ENCODE measurements at places on chromosomes 5 and 9. TPM values are rescaled to one million over a fixed set of nuclear protein-coding genes. Genes with fewer than 3 reads are reported as not detected.
A peak's percentile ranks its signal among the peaks of the same experiment; 100 is the strongest.

GRCh38 chr9:100324594-100325200, 28.0 kb downstream of the TEX10 start:
- H3K4me3 ChIP-seq, result no peak overlapping the region
- H3K4me1 ChIP-seq, result no peaks in the 10 kb centered on the region
- H3K36me3 ChIP-seq, result peaks cover 25% of the 10 kb centered on the region
- DNase-seq, result no peak
- H3K27ac ChIP-seq, result no peak overlapping the region
- H3K27me3 ChIP-seq, result no peaks in the 10 kb centered on the region

- H3K4me1 ChIP-seq, result no peaks in the 10 kb centered on the region
- no peaks in the 10 kb centered on the region for H3K27me3 ChIP-seq
- no peaks in the 10 kb centered on the region for H3K36me3 ChIP-seq
- H3K4me3 ChIP-seq, result no peak overlapping the region
Measured at GRCh38 chr5:16131878-16132277, 47.7 kb downstream of the MARCHF11 start.

GRCh38 chr5:67814569-67815311, 400.8 kb upstream of the PIK3R1 start:
- no peak overlapping the region for H3K4me3 ChIP-seq
- H3K4me1 ChIP-seq, result peaks cover 28% of the 10 kb centered on the region
- peak overlapping the region; percentile 56 for H3K27ac ChIP-seq
- DNase-seq, result no peak

DNA sequence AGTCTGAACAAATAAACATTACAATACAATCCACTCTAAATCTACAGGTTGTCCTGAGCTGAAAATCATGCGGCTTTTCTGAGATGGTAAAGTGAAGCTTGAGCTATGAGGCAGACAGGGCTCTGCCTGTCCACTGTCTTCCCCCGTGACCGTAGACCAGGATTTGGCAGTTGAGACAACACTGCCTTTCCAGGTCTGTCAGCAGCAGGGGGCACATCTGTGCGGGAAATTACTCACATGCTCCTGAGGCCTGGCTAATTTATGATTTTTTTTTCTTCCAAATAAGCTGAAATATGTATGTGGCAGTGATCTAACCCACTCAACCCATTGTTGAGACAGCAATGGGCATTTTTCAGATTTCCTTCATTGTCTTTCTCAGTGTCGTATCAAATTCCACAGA, 307.9 kb downstream of the FBXL7 start:
- H3K4me3 ChIP-seq, result no peak overlapping the region
- H3K36me3 ChIP-seq, result no peaks in the 10 kb centered on the region
- H3K4me1 ChIP-seq, result peaks cover 13% of the 10 kb centered on the region
- H3K27ac ChIP-seq, result no peak overlapping the region
- DNase-seq, result no peak

DNA sequence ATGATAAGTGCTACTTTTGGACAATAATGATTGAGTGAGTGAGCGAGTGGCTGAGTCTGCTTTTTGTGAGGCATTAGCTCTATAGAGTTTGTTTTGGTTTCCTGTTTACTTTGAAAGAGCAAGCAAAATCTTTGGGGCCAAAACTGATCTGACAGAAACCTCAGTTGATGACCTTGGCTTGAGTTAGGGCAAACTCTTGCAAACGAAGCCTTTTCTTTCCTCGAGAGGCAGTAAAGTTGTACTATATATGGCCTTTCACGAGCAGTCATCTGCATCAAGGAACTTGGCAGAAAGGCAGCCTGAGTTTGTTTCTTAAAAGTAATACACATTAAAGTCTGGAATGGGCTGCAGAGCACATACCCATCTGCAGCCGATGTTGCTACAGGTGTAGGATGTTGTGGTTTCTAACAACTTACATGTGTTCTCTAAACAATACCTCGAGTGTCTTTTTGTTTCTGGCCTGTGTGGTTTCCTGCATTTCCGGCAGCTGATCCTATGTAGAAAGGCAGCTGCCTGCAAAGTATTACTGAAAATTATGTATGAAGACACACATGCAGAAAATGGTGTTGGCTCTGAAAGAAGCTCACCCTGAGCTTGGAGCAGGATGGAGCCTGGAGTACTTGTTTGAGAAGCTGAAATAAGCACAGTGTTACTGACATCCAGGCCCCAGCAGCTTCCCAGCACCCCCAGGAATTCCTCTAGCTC, 60.8 kb downstream of the FOXD1 start:
- H3K4me3 ChIP-seq, result no peak overlapping the region
- no peaks in the 10 kb centered on the region for H3K36me3 ChIP-seq
- no peak overlapping the region for H3K27ac ChIP-seq
- peaks cover 3% of the 10 kb centered on the region for H3K27me3 ChIP-seq
- no peak for DNase-seq

DNA sequence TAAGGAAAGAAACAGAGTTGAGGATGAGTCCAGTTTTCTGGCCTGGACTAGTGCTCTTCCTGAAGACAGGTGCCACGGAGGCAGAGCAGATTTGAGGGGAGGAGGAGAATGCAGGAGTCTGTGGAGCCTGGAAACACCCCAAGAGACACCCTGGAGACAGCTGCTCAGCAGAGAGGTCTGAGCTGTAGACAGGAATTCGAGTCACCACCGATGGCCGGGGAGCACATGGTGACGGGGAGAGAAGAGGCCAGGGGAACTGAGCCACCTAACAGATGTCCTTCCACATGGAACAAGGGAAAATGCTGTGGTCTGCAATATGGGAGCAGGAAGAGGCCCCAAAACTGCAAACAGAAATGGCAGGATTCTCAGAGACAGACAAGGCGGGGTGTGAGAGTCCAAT, 22.9 kb downstream of the CPLX2 start:
- no peaks in the 10 kb centered on the region for H3K4me1 ChIP-seq
- no peak overlapping the region for H3K27ac ChIP-seq
- H3K4me3 ChIP-seq, result no peak overlapping the region
- H3K36me3 ChIP-seq, result no peaks in the 10 kb centered on the region
- no peaks in the 10 kb centered on the region for H3K27me3 ChIP-seq

- no peaks in the 10 kb centered on the region for H3K27me3 ChIP-seq
- no peak for DNase-seq
Measured at GRCh38 chr5:1031306-1031959, 22.8 kb downstream of the NKD2 start.

GRCh38 chr5:127645300-127645726, 3.6 kb upstream of the CTXN3 start:
- no peak overlapping the region for H3K27ac ChIP-seq
- H3K4me3 ChIP-seq, result no peak overlapping the region
- DNase-seq, result no peak
- peaks cover 1% of the 10 kb centered on the region for H3K4me1 ChIP-seq
- H3K27me3 ChIP-seq, result no peaks in the 10 kb centered on the region

GRCh38 chr9:111582888-111583287, 16.6 kb downstream of the PTGR1 start:
- no peak overlapping the region for H3K4me3 ChIP-seq
- H3K36me3 ChIP-seq, result no peaks in the 10 kb centered on the region
- H3K27me3 ChIP-seq, result no peaks in the 10 kb centered on the region
- H3K4me1 ChIP-seq, result no peaks in the 10 kb centered on the region

GRCh38 chr9:92616655-92617111, 53.2 kb downstream of the IPPK start:
- DNase-seq, result peak; percentile 34
- peaks cover 70% of the 10 kb centered on the region for H3K4me1 ChIP-seq
- H3K4me3 ChIP-seq, result no peak overlapping the region
- H3K27me3 ChIP-seq, result no peaks in the 10 kb centered on the region

DNA sequence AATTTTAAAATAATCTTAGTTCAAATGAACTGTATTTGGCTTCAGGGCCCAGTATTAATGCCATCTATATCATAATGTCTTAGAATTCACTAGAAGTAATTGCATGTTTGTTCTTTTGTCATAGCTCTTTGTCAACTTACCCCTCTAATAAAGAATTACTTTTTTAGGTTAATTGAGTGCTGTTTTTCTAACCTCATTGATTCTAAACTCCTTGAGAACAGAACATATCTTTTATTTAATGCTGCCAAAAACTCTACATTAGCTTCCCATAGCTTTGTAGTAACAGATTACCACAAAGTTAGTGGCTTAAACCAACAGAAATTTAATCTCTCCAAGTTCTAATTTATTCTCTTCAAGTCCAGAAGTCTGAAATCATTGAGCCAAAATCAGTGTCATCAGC, 242.4 kb downstream of the LURAP1L start:
- no peaks in the 10 kb centered on the region for H3K27me3 ChIP-seq
- H3K27ac ChIP-seq, result no peak overlapping the region

GRCh38 chr9:30534455-30534854, 1850.0 kb upstream of the ACO1 start:
- no peak overlapping the region for H3K4me3 ChIP-seq
- no peaks in the 10 kb centered on the region for H3K27me3 ChIP-seq
- H3K27ac ChIP-seq, result no peak overlapping the region
- no peaks in the 10 kb centered on the region for H3K4me1 ChIP-seq
- no peak for DNase-seq

DNA sequence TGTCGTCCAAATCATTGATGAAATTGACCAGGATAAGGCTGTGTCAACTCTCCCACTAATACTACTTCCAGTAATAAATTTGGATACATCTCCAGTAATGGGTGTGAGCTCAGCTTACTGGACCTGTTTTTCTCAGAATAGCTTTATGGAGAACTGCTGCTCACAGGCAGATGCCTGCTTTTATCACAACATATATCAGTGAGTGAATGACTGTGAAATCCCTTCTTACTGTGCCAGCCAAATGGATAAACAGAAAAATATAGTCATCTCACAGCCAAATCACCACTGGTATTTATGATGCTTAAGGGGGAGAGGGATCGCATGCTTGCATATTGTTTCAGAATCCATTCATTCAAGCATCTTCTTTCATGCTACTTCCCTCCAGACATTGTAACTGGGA, 148.4 kb upstream of the PAPPA start:
- no peak for DNase-seq
- no peaks in the 10 kb centered on the region for H3K4me1 ChIP-seq
- H3K27me3 ChIP-seq, result no peaks in the 10 kb centered on the region
- no peak overlapping the region for H3K4me3 ChIP-seq
- H3K36me3 ChIP-seq, result no peaks in the 10 kb centered on the region

DNA sequence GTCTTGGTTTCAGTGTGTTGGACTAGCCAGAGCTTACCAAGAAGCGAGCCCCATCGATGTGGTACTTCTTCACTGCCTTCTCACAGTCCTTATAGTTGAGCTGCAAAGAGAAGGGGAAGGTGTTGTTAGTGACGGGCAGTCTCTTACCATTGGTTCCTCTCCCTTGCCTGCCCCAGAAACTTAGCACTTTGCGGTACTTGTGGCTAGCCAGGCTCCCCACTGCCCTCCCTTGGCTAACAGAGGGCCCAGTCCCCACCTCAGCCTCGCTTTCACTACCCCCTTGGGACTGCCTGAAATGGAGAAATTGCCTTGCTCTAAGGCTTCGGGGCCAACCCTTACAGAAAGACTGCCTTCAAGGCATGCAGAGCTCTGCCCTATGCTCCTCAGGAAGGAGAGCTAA, 4.3 kb downstream of the LCP2 start:
- H3K27ac ChIP-seq, result no peak overlapping the region
- H3K4me3 ChIP-seq, result no peak overlapping the region
- H3K36me3 ChIP-seq, result no peaks in the 10 kb centered on the region
- no peaks in the 10 kb centered on the region for H3K27me3 ChIP-seq

DNA sequence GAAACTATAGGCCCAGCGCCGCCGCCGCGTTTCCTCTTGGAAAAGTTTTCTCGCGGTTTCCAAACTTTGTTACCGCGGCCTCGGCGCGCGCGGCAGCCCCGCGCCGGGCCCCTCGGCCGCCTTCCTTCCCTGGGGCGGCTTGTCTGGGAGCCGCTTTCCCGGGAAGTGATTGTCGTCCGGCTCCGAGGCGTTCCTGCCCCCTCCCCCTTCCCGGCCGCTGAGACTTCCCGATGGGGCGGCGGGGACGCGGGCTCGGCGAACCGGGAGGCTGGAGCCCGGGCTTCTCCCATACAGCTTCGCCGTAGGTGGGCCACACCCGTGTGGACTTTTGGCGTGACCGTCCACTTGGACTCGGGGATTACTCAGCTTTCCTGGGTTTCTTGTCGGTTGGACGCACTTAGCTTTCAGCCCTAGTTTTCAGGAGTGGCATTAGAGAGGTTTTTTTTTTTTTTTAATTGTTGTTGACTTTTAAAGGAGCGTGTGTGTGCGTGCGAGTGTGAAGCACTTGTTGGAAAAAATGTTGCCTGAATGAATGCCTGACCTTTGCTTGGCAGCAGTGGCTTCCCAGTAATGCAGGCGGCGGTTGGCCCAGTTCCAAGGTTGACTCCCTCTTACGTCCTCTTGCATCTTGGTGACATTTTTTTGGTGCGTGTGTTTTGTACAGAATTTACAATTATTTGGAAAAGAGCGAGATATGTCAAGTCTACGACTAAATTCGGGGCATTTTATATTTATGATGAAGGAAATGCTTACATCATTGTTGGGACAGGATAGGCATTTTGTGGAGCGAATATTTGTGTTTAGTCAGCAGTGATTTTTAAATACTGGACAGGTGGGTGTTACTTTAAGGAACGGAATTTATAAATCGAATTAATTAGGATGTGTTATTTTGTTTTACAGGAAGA, 821 bp downstream of the CTNNA1 start:
- H3K4me3 ChIP-seq, result peak overlapping the region; percentile 92
- peaks cover 12% of the 10 kb centered on the region for H3K36me3 ChIP-seq

DNA sequence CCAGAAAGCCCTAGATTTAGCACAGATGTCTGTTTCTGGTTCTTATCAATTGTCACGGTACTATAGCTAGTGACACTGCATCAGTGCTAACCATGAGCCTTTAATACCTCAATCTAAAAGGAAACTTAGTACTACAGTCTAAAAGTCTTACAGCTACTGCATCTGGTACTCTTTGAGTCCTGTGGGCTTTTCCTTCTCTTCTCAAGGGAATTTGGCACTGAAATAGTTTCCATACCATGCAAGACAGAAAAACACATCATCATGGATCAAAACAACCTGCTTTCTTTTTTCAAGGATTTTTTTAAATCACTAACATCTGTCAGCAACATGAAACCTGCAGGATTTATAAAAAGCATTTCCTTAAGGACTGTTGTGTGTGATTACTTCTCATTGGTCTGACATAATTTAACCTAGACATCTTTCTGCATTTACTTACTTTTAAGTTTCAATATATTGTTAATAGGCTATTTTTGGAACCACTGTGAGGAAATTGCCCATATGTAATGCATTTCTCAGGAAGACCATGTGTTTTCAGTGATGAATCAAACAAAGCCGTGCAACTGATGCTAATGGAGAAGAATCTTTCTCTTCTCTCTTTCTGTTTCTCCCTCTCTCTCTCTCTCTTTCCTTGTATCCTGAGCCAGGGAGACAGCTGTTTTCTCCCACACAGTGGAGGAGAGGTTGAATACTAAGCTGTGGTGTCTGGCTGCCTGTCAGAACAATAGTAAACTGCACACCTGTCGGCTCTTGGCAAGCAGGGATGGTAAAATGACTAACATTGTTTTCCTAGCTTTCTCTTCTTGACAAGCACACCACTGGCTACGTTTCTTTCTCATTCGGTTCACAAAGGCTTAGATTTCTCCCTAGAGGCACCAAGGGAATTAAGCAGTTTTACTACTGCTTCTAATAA, 273.4 kb downstream of the CSNK1G3 start:
- no peaks in the 10 kb centered on the region for H3K27me3 ChIP-seq
- no peak for DNase-seq
- H3K4me1 ChIP-seq, result peaks cover 22% of the 10 kb centered on the region
- H3K36me3 ChIP-seq, result no peaks in the 10 kb centered on the region
- H3K27ac ChIP-seq, result no peak overlapping the region

- H3K4me3 ChIP-seq, result no peak overlapping the region
- H3K4me1 ChIP-seq, result no peaks in the 10 kb centered on the region
- no peak for DNase-seq
- no peak overlapping the region for H3K27ac ChIP-seq
- no peaks in the 10 kb centered on the region for H3K36me3 ChIP-seq
Measured at GRCh38 chr9:125075997-125076396, 67.3 kb downstream of the SCAI start.

- H3K36me3 ChIP-seq, result peaks cover 8% of the 10 kb centered on the region
- H3K4me3 ChIP-seq, result no peak overlapping the region
- peaks cover 71% of the 10 kb centered on the region for H3K4me1 ChIP-seq
- H3K27me3 ChIP-seq, result no peaks in the 10 kb centered on the region
- DNase-seq, result no peak
Measured at GRCh38 chr9:81682797-81683196, 6.5 kb downstream of the TLE1 start.

The SUSD3 gene
- 25.0 TPM for total RNA-seq

The PRSS3 gene
- total RNA-seq, result 7.6 TPM

The GRXCR2 gene
- not detected for total RNA-seq

Data from vagina (tissue), 2 donors.